Stimulated activated CD8-positive, alpha-beta memory T cell treated with anti-CD3 and anti-CD28 coated beads, Interleukin-7, amount 100 ng/mL, for 1 hour (primary cell): ENCODE measurements at places on chromosomes 12 and 14.

GRCh38 chr14:97777622-97778355 lies 980.6 kb downstream of the VRK1 start:
- no peak for DNase-seq

DNA sequence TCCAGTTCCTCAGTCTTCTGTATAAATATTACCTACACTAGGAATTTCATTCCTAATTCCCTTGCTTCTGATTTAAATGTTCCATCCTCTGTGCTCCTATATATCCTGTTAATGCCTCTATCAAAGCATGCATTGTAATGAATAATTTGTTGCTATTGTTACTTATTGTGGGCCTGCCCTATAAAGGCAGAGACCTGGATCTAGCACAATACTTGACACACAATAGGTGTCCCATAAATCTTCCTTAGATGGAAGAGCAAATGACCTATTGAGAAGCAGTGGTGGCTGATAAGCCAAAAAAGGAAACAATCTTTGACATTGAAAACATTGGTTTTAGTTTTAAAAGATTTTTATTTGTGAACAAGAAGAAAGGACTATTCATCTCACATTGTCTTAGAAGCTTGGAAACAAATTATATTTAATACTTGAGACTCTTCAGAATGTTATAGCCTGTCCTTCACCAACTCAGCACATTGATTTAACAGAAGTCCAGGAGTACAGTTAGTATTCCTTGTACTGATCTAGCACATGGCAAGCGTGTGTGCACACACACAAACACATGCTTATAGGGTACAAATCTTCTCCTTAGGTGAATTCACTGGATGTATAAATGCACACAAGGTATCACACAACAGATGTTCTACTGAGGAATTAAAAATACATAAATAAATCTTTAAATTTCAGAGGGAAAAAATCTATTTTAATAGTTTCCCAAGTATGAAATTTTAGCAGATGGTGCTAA lies 135.9 kb downstream of the DUSP6 start:
- no peak for DNase-seq

DNA sequence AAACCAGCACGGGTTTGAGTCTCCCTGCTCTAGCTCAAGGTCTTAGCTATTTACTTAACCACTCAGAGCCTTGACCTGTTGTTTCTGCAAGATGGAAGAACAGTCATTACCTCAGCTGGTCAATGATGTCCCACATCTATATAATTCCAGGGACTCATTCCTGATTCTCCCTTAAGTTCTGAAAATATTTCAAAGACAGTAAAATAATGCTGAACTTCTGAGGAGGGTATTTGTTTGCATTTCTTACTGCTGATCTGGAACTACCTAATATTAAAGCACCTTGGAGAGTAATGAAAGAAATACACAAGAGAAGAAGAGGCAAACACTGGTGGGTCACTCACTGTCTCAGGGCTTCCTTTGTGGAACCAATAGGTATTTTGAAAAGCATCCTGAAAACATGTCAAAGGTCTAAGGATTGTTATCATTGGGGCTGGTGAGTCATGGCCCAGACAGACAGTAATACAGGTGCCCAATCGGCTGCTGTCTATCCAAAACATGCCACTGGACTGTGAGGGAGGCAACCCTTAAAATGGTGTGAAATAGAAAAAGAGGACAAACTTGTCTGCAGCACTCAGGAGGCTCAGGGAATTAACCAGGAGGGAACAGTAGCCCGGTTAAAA lies 88.7 kb upstream of the EGLN3 start:
- no peak for DNase-seq

DNA sequence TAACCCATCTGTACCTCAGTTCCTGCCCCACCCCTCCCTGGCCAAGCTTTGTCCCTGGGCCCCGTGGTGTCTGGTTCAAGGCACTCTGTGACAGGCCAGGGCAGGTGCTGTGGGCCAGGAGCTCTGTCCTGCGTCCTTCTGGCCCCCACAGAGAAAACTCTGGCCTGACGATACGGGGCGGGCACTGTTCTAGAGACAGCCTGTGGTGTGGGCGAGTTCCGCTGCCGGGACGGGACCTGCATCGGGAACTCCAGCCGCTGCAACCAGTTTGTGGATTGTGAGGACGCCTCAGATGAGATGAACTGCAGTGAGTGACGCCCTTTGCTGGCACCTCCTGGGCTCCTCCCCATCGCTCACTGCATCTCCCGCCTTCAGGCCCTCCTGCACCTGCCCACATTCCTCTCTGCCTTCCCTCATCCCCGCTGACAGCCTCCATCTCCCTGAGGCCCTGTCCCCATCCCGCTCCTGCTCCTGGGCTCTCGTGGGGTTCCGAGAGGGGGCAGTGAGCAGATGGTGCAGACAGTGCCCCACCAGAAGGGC lies 22.8 kb upstream of the NXPH4 start:
- DNase-seq = no peak

DNA sequence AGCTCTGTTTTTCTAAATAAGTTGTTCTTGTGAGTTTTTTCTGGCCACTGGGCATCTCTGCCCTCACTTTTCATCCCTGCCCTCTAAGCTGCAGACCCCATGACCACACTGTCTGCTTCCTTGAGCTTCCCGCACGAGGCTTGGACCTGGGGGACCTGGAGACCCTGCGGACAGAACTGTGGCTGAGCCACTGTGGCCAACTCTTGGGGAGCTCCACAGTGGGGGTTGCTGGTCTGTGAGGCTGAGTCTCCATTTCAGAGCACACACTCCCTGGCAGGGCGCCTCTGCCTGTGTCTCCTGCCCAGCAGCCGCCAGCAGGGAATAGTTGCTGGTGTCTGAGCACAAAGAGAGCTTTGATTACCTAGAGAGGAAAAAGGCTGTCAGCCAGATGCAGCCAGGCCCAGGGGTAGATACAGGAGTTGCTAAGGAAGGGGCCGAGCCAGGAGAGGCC lies 13.1 kb upstream of the RIN3 start:
- no peak for DNase-seq

DNA sequence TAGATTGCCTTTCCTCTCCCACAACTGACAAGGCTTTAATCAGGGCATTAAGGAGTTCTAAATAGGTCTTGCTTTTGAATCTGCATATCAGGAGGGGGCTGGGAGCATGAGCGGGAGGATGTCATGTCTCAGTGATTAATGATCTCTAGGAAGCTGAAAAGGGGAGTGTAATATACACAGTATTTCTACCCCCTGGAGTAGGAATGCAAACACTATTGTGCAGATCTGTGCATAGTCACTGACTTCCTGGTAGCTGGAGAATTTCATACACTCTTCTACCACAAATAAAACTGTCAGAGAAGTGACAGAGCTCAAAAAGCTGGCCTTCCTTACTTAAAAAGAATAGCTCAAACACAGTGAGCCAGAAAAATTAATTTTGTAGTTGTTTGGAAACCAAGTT lies 65.8 kb downstream of the RIC8B start:
- no peak for DNase-seq

GRCh38 chr12:118368821-118369220 lies 3.9 kb downstream of the TAOK3 start:
- no peak for DNase-seq

DNA sequence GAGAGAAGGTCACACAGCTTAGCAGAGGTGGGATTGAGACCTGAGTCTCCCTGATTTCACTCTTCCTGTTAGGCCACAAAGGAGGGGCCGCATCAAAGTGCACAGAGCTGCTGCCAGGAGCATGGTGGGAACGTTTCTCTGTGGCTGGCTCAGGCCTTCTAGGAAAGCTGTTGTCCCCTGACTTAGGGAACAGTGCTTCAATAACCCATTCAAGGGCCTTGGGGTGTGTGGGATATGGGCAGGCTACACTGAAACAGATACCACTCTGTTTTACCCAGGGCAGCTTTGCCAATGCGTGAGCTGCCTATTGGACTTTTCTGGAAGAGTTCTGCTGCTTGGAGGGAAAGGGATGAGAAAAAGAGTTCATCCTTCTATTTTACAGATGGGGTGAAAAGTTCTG lies 110.0 kb downstream of the ADCK1 start:
- DNase-seq = no peak

DNA sequence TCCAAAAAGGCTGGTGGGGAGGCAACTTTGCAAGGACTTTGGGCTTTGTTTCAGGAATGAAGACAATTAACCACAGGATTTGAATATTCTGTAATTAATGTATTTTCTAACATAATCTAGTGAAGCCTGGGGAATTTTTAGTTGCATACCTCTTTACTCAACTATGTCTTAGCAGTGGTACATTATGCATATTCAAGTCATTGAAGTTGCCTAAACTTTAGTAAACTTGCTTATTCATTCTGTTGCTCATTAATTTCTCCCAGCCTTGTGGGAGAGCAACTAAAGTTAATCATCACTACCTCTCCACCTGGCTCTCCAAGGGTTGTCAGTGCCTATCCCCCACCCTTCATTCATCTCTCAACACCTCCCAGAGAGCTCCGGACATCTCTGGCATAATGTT lies 54.2 kb downstream of the IFNG-AS1 start:
- DNase-seq = no peak

- no peak for DNase-seq
These were observed 160.7 kb upstream of the TMTC1 start for GRCh38 chr12:29944269-29945000.

GRCh38 chr12:69998011-69998410 lies 173.0 kb downstream of the MYRFL start:
- no peak for DNase-seq

GRCh38 chr12:43733687-43734086 lies 24.9 kb downstream of the PUS7L start:
- no peak for DNase-seq
